Stimulated activated CD8-positive, alpha-beta memory T cell treated with anti-CD3 and anti-CD28 coated beads, Interleukin-15, amount 100 ng/mL, for 4 hours (primary cell): ENCODE measurements at places on chromosomes 1 and 21.

- DNase-seq, result no peak
Observed at GRCh38 chr1:201260236-201260590, 23.1 kb upstream of the PKP1 start.

DNA sequence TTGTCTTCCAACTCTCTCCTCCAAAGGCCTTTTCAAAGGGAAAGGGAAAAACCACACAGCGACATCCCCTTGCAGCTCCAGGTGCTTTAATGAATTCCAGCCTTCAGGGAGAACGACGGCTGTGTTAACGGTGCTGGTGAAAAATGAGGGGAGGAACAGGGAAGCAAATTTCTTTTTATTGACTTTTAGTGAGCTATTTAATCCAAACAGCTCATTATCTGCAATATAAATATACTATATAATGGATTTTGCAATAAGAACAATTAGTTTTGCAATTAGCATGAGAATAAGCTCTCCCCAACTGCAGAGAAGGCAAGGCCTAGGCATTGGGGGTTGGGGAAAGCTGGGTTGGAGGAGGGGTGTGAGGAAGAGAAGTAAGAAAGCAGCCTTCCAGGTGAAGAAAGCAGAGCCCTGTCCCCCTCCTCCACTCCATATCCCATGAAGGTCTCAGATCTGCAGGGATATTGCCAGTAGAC is 159.0 kb upstream of the ZC3H12A start:
- no peak for DNase-seq

DNA sequence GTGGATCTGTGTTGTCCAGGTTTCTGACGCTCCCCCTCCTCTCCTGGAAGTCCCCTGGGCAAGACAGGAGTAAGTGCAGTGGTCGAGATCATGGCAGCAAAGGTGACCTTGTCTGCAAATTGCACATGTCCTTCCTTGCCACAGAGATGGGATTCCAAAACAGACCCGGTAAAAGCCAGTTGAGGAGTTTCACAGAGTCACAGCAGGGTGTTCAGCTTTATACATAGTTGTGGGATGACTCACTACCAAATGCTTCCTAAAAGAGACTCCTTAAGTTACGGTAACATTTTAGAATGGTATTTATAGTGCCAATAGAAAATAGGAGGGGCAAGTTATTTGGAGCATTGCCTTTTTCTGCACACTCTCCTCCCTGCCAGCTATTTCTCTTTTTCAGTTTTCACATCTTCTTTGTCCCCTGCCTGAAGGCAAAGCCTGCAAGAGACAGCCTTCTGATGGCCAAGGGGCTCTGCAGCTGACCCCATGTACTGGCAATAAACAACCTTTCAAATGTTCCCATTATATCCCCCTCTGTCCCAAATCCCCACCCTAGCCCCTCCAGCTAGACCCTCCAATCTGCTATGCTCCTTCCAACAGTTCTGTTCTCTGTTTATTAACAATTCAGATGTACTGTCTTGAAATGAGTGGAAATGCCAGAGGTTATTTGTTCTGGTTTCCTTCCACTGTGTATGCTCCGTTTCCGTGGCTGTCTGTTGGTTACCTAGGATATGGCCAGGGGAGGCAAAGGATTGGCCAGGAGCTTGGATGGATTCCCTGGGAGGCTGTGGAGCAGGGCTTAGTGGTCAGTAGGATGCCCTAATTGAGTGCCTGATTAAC is 115.0 kb downstream of the TGFB2 start:
- DNase-seq, result no peak

GRCh38 chr1:156497078-156497742 is 3.4 kb downstream of the MEF2D start:
- DNase-seq, result no peak

DNA sequence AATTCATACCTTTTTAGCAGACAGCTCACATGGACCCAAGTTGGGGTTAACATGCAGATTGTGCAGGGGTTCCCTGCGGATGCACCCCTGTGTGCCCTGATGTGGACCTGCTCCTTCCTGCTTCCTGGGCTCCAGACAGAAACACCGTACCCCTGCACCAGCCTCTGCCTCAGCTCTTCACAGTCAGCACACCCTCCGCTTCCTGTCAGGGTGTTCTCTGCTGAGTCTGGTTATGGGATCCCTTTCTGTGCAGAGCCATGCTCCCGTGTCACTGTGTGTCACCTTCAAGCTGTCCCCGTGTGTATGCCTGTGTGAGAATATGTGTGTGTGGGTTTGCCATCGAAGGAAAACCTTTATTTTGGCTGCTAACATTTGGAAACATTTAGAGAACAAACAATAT is 48.7 kb upstream of the KCNJ15 start:
- DNase-seq, result no peak

DNA sequence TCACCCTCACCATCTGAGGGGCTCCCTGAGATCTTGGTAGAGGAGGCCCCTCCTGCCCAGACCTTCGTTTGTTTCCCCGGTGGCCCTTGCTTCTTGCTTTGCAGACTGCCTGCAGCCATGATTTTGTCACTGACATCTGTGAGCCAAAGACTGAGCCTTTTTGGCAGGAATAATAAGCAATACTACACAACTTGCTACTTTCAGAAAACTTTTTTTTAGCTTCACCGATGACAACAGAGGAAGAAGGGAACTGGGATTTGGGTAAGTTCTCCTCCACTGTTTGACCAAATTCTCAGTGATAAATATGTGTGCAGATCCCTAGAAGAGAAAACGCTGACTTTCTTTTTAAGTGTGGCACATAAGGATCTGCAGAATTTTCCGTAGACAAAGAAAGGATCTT is 11.7 kb upstream of the CD101 start:
- DNase-seq, result no peak

- DNase-seq, result no peak
Observed at GRCh38 chr1:228276174-228276831, 68.5 kb downstream of the OBSCN start.
